Activated CD4-positive, alpha-beta T cell treated with anti-CD3 and anti-CD28 coated beads for 36 hours (primary cell): ENCODE measurements at places on chromosomes 7 and 10.

- H3K36me3 ChIP-seq: no peaks in the 10 kb centered on the region
- no peak for DNase-seq
- no peaks in the 10 kb centered on the region for H3K27me3 ChIP-seq
- no peak overlapping the region for H3K4me3 ChIP-seq
- peaks cover 36% of the 10 kb centered on the region for H3K4me1 ChIP-seq
- H3K27ac ChIP-seq: no peak overlapping the region
These were observed 112.1 kb upstream of the KLF6 start for GRCh38 chr10:3897156-3897555.

GRCh38 chr10:18658271-18659124 lies 733 bp upstream of the ARL5B start:
- DNase-seq: peak; percentile 23
- peaks cover 36% of the 10 kb centered on the region for H3K4me1 ChIP-seq
- peak overlapping the region; percentile 99 for H3K4me3 ChIP-seq
- H3K27ac ChIP-seq: peak overlapping the region; percentile 94
- H3K36me3 ChIP-seq: peaks cover 18% of the 10 kb centered on the region

DNA sequence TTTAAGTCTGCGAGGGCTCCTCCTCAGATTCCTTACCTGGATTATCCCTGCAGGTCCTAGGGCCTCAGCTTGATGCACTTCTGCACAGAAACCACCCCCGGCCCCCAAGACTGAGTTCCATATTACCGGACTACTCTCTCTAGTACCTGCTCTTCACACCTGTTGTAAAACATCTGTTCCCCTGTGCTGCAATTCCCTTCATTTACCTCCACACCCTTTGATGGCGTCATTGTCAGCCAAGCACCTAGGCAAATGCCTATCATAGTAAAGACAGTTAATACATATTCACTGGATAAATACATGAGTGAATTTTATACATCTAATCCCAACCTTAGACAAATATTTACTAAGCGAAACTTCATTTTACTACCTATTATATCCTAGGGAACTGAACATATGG lies 275.5 kb downstream of the PLXDC2 start:
- H3K36me3 ChIP-seq: no peaks in the 10 kb centered on the region
- no peak overlapping the region for H3K27ac ChIP-seq
- DNase-seq: no peak
- no peak overlapping the region for H3K4me3 ChIP-seq
- no peaks in the 10 kb centered on the region for H3K4me1 ChIP-seq

DNA sequence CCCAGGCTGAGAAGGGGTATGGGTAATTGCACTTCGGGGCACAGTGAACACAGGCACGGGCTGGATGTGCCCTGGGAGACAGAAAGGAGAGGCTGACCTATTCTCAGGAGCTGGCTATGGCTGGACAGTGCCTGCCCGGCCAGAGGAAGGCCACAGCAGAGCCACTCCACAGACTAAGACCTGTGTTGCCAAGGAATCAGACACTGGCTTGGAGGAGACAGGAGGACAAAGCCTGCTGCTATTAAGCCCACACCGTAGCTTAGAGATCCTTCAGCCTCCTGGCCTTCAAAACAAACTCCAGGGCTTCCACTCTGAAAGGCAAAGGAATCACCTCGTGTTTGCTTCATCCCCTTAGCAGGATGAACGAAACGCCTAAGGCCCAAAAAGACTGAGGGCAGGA lies 82.2 kb downstream of the ALOX5 start:
- no peaks in the 10 kb centered on the region for H3K4me1 ChIP-seq
- DNase-seq: no peak
- no peaks in the 10 kb centered on the region for H3K27me3 ChIP-seq
- no peak overlapping the region for H3K27ac ChIP-seq
- no peak overlapping the region for H3K4me3 ChIP-seq

- H3K27me3 ChIP-seq: peaks cover 32% of the 10 kb centered on the region
- H3K4me3 ChIP-seq: no peak overlapping the region
- no peak for DNase-seq
- H3K4me1 ChIP-seq: peaks cover 6% of the 10 kb centered on the region
- H3K27ac ChIP-seq: no peak overlapping the region
- no peaks in the 10 kb centered on the region for H3K36me3 ChIP-seq
These were observed 34.9 kb upstream of the PTF1A start for GRCh38 chr10:23157239-23157681.

DNA sequence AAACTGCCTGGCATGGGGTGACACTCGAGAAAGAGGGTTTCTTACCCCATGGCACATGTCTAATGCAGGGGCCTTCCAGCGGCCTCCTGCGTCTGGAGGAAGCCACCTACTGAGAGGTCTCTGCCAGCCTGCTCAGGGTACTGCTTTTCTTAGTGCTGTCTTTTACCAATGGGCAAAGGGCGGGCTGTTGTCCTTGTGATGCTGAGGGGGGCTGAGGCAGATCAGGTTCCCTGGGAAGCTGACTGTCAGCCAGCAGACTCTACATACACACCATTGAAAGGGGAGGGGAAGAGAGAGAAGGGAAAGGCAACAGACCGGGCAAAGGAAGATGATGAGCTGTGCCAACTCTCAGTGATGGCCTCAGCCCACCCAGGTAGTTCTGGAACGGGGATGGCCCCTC lies 48.7 kb downstream of the COL13A1 start:
- DNase-seq: no peak
- no peak overlapping the region for H3K27ac ChIP-seq
- H3K4me3 ChIP-seq: no peak overlapping the region

DNA sequence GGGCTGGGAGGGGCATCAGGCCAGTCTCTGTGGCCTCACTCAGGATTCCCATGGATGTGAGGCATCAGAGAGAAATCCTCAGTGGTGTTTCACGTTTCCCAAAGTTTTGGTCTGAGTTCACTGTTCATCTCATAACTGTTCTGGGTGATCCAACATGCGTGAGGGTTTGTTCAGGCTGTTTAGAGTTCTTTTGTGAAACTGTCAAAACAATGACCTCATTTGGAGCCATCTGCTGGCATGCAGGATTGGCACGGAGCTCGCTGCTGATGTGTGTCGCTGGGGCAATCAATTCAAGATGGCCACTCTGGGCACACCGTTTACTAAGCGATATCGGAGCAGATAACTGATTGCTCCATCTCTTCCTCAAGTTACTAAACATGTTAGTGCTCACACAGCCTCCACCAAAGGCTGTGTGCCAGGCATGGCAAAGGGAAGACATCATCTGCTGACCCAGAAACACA lies 365.6 kb downstream of the WDR11 start:
- H3K27ac ChIP-seq: no peak overlapping the region
- no peaks in the 10 kb centered on the region for H3K4me1 ChIP-seq
- H3K4me3 ChIP-seq: no peak overlapping the region
- no peak for DNase-seq
- H3K36me3 ChIP-seq: no peaks in the 10 kb centered on the region

DNA sequence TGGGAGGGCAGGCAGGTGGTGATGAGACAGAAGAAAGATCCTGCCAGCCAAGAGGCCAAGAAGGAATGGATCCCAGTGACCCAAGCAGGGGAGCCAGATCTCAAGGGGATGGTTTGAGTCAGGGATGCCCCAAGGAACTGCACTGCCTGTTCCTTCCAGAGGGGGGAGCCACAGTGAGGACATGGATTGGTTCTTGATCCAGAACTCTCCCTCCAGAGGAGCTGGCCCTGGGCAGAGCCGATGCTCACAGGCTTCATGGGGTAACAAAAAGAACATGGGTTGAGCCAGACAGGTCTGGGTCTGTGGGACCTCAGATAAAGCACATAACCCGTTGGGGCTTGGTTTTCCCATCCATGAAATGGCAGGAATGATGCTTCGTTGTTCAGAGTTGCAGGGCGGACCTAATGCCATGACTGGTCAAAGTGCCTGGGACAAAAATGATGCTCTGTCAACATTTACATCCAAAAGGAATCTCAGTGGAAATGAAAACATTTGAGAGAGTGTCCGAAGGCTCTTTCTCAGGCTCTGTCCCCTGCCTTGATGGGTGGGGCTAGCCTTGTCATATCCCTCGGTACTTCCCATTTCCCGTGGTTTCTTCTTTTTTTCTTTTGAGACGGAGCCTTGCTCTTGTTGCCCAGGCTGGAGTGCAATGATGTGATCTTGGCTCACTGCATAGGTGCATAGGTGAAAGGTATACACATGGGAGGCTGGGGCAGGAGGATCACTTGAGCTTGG lies 4.7 kb upstream of the DENND2A start:
- peak; percentile 52 for DNase-seq
- no peaks in the 10 kb centered on the region for H3K36me3 ChIP-seq
- H3K27me3 ChIP-seq: peaks cover 27% of the 10 kb centered on the region
- peaks cover 6% of the 10 kb centered on the region for H3K4me1 ChIP-seq

DNA sequence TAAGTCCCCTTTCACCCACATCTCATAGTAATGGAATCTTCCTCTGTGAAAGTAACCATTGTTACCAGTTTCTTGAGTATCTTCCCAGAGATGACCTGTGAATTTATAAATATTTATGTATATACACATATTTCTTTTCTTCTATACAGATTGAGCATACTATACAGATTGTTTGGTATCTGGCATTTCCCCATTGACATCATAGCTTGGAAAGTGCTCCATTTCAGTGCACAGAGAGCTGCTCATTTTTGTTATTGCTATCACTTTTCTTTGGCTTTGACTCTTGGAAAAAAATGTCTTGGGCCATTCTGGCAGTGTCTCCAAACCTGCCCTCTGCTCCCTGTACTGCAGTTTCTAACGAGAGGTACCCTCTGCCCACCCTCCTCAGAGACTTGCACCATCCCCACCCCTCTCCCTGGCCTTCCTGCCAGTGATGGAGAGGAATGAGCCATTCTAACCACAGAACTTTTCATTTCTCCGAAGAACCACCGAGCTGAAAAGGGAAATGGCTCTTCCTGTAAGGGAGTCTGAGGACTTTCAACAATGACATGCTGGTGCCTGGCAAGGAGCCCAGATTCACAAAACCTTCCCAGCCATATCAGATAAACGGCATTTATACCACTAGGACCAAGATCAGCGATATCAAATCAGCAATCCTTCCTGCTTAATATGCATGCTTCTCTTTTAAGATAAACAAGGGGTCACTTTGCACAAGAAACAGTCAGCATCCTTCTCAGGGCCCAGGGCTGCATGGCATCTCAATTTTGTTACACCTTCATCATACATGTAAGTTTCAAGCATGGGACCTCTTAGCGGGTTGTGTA lies 19.7 kb upstream of the CCSER2 start:
- H3K27me3 ChIP-seq: no peaks in the 10 kb centered on the region
- DNase-seq: peak; percentile 75
- peak overlapping the region; percentile 90 for H3K27ac ChIP-seq
- H3K4me1 ChIP-seq: peaks cover 37% of the 10 kb centered on the region

GRCh38 chr10:60147025-60147424 lies 240.7 kb upstream of the CCDC6 start:
- H3K4me1 ChIP-seq: peaks cover 2% of the 10 kb centered on the region
- peaks cover 26% of the 10 kb centered on the region for H3K36me3 ChIP-seq
- H3K27ac ChIP-seq: no peak overlapping the region
- no peaks in the 10 kb centered on the region for H3K27me3 ChIP-seq

GRCh38 chr10:27512548-27512947 lies 8.4 kb downstream of the RAB18 start:
- peaks cover 49% of the 10 kb centered on the region for H3K36me3 ChIP-seq
- H3K27me3 ChIP-seq: no peaks in the 10 kb centered on the region
- peaks cover 61% of the 10 kb centered on the region for H3K4me1 ChIP-seq
- no peak overlapping the region for H3K4me3 ChIP-seq
- no peak for DNase-seq
- no peak overlapping the region for H3K27ac ChIP-seq

DNA sequence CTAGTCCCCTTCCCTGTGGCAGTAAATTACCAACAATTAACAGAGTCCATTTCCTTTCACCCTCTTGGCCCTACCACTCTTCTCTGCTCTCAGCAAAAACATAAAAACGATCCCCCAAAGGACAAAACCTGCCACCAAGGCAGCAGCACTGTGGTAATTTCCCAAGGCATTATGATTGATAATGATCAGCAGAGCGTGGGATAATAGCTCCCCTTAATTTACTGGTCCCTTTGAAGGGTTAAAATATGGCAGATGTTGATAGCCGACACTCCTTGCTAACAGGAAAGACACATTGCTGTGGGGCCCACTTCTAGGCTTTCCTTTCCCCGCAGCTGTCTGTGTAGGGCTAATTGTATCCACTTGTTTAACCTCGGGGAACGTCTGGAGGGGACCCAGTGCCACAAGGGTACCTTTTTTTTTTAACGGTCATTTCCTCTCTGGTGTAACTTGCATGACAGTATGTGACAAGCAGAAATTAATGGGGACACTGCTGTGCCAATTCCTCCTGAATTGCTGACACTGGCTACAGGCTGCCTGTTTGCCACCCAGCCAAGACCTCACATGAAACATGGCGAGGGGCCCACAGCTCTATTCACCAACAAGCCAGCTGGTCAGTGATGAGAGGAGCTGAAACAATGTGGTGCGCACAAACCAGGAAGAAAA lies 81.3 kb downstream of the CDK6 start:
- no peaks in the 10 kb centered on the region for H3K27me3 ChIP-seq
- DNase-seq: no peak
- H3K4me3 ChIP-seq: no peak overlapping the region
- H3K27ac ChIP-seq: peak overlapping the region; percentile 76
- peaks cover 50% of the 10 kb centered on the region for H3K4me1 ChIP-seq

DNA sequence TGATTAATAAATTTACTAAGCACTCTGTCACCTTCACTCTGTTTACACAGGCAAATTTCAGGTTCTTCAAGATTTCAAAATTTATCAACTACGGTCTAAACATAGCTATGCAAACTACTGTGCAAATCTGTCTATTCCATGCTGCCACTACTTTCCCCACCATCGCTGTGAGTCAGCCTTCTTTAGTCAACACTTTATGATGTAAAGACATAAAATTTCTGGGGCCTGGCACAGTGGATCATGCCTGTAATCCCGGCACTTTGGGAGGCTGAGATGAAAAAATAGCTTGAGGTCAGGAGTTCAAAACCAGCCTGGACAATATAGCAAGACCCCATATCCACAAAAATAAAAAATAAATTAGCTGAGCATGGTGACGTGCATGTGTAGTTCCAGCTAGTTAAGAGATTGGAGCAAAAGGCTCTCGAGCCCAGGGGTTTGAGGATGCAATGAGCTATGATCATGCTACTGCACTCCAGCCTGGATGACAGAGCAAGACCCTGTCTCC lies 42.6 kb downstream of the CNOT4 start:
- H3K36me3 ChIP-seq: peaks cover 17% of the 10 kb centered on the region
- no peak overlapping the region for H3K27ac ChIP-seq
- H3K27me3 ChIP-seq: no peaks in the 10 kb centered on the region
- DNase-seq: no peak
- peaks cover 19% of the 10 kb centered on the region for H3K4me1 ChIP-seq
- no peak overlapping the region for H3K4me3 ChIP-seq

DNA sequence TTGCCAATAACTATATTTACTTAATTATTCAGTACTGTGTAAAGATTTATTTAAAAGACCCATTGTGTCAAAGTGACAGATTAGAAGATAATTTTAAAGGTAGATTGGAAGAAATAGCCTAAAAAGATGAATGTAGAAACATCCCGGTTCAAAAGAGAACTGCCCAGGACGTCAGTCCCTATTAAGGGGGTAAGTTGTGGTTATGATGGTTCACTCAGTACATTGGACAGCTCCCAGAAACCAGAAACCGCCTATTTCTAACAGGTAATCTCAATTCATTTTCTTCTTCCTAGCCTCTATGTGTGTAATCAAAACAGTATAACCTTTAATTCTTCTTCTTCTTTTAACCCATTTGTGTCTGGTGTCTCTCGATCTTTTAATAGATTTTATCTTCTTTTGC lies 1.5 kb upstream of the FERD3L start:
- DNase-seq: no peak
- no peak overlapping the region for H3K27ac ChIP-seq
- no peaks in the 10 kb centered on the region for H3K4me1 ChIP-seq
- H3K36me3 ChIP-seq: no peaks in the 10 kb centered on the region
- peaks cover 38% of the 10 kb centered on the region for H3K27me3 ChIP-seq

- H3K27me3 ChIP-seq: peaks cover 11% of the 10 kb centered on the region
- no peak overlapping the region for H3K27ac ChIP-seq
- no peaks in the 10 kb centered on the region for H3K36me3 ChIP-seq
- DNase-seq: peak; percentile 24
- H3K4me3 ChIP-seq: no peak overlapping the region
These were observed 114.5 kb downstream of the PLCE1 start for GRCh38 chr10:94108200-94108599.
